RKO (cell line): ENCODE measurements at places on chromosomes 7 and 10.

GRCh38 chr10:23439961-23440889 lies 1.4 kb downstream of the OTUD1 start:
- DNase-seq: peak; percentile 52

- no peak for DNase-seq
Measured at GRCh38 chr7:108511939-108512338, 14.0 kb downstream of the PNPLA8 start.

DNA sequence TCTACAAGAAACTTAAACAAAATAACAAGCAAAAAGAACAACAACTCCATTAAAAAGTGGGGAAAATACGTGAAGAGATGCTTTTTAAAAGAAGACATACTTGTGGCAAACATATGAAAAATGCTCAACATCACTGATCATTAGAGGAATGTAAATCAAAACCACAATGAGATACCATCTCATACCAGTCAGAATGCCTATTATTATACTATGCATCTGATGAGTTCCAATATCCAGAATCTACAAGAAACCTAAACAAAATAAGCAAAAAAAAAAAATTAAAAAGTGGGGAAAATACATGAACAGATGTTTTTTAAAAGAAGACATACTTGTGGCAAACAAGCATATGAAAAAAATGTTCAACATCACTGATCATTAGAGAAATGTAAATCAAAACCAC lies 29.6 kb upstream of the AKR1C3 start:
- no peak for DNase-seq

DNA sequence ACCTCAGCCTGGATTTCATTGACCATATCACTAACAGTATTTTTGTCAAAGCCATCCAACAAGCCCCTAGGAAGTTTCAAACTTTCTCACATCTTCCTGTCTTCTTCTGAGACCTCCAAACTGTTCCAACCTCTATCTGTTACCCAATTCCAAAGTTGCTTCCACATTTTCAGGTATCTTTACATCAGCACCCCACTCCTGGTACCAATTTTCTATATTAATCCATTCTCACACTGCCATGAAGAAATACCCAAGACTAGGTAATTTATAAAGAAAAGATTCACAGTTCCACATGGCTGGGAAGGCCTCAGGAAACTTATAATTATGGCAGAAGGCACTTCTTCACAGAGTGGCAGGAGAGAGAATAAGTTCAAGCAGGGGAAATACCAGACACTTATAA lies 571.9 kb upstream of the PHF14 start:
- DNase-seq: no peak

GRCh38 chr7:28245123-28245878 lies 64.7 kb upstream of the JAZF1 start:
- no peak for DNase-seq

GRCh38 chr10:7378602-7379403 lies 32.0 kb downstream of the SFMBT2 start:
- no peak for DNase-seq
